Activated naive CD4-positive, alpha-beta T cell (primary cell): ENCODE measurements at places on chromosomes 3 and 15.

GRCh38 chr3:155869691-155870090 lies 759 bp upstream of the GMPS start:
- DNase-seq = no peak

DNA sequence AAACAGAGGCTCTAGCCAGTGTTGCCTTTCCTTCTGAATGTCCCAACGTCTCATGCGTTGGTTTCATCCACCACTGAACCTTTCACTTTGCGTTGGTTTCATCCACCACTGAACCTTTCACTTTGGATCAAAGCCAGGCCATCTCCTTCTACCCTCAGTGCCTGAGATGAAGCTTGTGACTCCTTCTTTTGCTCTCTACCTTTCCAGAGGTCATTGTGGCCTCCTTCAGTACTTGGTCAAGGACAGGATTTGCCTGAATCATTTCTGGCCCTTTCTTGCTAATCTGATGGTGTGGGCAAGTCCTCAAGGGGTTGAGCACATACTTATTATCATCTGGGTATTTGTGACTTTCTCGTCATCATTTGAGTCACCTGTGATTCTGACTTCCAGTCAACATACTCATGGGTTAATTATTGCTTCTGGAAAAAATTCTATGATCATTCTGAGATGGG lies 50.0 kb downstream of the SELENOT start:
- DNase-seq = no peak

GRCh38 chr3:53730576-53730975 lies 115.6 kb downstream of the CHDH start:
- DNase-seq = no peak

DNA sequence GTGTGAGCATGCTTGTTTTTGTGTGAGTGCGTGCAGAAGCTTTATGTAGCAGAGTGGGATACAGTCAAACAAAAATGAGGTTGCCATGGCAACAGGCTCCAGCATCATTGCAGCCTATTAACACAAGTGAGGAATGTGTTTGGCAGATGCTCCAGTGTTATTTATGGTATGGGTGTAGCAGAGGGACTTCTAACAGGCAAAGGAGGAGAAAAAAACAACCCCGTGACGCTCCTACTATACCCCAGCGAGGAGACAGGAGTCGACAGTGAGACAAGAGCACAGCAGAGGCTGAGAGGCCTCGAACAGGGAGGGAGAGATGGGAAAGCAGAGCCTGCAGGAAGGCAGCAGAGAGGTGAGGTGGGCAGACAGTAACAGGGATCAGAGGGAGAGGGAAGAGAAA lies 4.9 kb downstream of the ADCY5 start:
- DNase-seq = no peak

- DNase-seq = no peak
Measured at GRCh38 chr15:93861956-93862741, 369.2 kb upstream of the MCTP2 start.

- no peak for DNase-seq
Measured at GRCh38 chr3:141267629-141268028, 36.0 kb downstream of the PXYLP1 start.

- DNase-seq = no peak
Measured at GRCh38 chr15:63457379-63457778, 47.0 kb upstream of the USP3 start.

GRCh38 chr3:138463724-138464490 lies 29.5 kb downstream of the ESYT3 start:
- DNase-seq = no peak

- no peak for DNase-seq
Measured at GRCh38 chr15:51536965-51537574, 85.5 kb downstream of the DMXL2 start.

DNA sequence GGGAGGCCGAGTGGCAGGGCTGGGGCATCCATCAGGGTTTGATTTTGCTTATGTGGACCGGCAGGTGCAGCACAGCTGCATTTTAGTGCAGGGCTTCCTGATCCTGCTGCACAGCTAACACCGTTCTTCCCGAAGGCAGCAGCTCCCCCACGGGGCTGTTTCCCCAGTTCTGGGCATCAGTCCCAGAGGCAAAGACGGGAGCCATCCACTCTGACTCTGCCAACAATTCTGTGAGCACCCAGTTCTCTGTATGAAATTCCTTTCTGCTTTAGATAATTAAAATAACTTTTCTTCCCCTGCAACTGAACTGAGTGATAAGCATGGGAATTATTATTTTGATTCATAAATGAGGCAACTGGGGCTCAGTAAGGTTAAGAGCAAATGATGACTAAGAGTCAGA lies 262.9 kb upstream of the ATP10A start:
- DNase-seq = no peak

DNA sequence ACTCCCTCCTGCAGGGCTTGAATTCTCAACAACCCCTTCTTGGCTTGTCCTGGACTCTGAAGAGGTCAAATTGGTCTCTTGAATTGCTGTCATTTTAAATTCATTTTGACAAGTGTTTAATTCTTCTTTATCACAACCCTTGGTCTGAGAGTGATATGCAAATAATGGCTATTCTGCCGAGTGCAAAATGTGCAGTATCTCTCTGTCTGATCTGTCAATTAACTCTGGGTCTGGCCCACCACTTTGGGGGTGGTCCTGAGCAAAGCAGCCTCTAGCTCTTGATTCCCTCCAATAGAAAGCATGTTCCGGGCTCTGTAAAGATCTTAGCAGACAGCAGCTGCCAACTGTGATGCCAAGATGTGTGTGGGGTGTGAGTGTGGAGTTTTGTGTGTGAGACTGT lies 2.2 kb upstream of the IGDCC3 start:
- no peak for DNase-seq

DNA sequence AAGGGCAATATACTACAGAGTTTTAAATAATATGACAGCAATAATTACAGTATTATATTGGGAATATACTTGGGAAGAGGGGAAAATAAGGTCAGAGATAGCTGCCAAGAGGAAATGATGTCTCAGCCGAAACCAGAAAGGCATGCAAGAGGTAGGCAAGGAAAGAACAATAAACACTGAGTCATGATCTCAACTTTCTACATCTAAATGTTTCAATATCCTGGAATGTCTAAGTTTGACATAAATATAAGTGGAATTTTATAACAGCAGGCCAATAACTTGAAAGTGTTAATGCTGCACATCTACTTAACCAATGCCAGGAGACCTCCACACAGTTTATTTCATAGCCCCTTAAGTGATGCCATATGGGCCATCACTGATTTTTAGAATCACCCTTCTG lies 99.8 kb upstream of the CPNE4 start:
- DNase-seq = no peak

DNA sequence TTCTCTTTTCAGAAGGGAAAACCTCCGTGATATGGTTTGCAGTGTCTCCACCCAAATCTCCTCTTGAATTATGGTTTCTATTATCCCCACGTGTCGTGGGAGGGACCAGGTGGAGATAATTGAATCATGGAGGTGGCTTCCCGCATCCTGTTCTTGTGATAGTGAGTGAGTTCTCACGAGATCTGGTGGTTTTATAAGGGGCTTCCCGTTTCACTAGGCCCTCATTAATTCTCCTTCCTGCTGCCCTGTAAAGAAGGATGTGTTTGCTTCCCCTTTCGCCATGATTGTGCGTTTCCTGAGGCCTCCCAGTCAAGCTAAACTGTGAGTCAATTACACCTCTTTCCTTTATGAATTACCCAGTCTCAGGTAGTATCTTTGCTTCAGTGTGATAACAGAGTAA lies 692.7 kb upstream of the GRM7 start:
- DNase-seq = no peak

GRCh38 chr3:38005076-38006020 lies 14.8 kb downstream of the VILL start:
- DNase-seq = no peak

- no peak for DNase-seq
Measured at GRCh38 chr3:39096775-39097174, 10.7 kb downstream of the GORASP1 start.

DNA sequence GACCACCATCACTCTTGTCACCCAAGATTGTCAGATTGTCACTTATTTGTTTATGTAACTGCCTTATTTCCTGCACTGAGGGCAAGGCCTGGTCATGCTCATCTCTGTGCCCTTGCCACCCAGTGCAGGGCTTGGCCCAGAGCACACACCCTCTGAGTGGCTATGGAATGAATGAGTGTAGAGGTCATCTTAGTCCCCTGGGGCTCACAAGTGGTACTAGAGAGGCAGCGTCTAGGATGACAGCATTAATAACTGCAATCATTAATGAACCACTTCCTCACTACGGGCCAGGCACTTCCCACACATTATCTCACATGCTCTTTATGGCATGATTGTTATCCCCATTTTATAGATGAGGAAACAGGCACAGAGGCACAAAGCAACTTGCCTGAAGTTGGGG lies 117.0 kb downstream of the SMAD6 start:
- DNase-seq = no peak

GRCh38 chr3:185724761-185725160 lies 100.1 kb downstream of the IGF2BP2 start:
- no peak for DNase-seq

GRCh38 chr15:75926931-75927330 lies 23.3 kb downstream of the FBXO22 start:
- no peak for DNase-seq

DNA sequence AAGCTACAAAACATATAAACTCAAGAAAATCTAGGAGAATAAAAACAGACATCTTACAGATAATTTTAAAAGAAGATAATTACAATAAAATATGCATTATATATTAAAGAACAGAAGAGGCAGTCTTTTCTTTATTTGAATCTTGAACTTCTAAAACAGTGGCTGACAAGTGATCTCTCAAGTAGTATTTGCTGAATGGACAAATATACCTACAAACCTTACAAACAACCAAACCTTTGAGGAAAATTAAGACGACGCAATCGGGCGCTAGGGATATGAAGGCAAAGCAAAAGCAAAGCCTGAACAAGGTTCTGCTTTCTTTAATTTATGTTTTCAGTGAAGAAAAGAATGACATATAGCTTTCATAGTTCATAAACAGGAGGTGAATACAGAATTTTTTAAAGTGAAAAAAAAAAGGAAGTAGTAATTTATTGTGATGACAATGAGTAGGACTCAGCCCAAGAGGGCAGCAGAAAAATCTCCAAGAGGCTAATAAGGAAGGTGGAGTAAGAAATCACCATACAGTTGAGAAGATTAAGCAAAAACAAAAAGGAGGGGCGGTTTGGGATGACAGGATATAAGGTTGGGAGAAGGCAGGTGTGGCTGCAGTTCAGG lies 347.8 kb downstream of the TBC1D5 start:
- DNase-seq = no peak

DNA sequence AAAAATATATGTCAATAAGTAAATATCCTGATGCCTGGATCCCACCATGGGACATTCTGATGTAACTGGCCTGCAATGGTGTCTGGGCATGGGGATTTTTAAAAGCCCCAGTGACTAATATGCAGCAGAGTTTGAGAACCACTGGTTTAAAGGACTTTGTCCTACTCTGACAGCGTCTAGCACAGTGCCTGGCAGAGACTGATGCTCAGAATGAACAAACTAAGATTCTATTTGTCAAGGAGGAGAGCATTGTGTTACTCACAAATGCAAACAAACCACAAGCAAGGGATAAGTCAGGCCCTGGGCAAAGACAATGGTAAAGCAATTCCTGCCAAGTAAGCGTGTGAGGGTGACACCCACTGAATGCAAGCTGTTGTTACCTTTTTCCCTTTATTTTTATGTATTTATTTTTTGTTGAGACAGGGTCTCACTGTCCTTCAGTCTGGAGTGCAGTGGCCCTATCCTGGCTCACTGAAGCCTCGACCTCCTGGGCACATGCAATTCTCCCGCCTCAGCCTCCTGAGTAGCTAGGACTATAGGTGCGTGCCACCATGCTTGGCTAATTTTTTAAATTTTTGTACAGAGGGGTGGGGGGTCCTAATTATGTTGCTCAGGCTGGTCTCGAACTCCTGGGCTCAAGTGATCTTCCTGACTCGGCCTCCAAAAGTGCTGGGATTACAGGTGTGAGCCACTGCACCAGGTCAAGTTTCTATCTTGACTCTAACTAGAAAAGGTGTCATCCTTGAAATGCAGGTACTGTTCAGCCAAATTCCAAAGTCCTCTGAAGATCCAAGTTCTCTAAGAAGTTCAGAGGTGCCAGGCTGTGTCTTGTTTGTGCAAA lies 909 bp upstream of the GPD1L start:
- no peak for DNase-seq

- DNase-seq = no peak
Measured at GRCh38 chr15:77800305-77800704, 167.6 kb upstream of the LINGO1 start.

- DNase-seq = no peak
Measured at GRCh38 chr3:187773233-187774184, 28.2 kb upstream of the BCL6 start.

DNA sequence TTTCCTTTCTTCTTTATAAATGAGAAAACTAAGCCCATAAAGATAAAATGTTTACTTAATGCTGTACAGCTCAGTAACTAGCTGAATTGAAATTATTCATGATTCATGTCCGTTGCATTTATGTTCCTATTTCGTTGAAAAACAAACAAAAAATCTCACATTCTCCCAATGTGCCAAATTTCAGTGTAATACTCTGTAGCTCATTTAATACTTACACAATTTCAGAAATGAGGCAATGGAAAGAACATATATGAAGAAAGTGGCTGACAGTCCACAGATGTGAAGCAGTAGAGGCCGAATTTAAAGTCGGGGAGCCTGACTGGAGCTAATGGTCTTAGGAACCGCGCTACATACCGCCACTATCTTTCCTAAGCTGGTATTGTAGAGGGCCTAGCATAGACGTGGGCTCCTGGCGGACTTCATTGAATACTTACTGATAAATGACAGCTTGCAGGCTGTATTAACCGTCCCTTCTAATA lies 651 bp downstream of the PLSCR2 start:
- no peak for DNase-seq

DNA sequence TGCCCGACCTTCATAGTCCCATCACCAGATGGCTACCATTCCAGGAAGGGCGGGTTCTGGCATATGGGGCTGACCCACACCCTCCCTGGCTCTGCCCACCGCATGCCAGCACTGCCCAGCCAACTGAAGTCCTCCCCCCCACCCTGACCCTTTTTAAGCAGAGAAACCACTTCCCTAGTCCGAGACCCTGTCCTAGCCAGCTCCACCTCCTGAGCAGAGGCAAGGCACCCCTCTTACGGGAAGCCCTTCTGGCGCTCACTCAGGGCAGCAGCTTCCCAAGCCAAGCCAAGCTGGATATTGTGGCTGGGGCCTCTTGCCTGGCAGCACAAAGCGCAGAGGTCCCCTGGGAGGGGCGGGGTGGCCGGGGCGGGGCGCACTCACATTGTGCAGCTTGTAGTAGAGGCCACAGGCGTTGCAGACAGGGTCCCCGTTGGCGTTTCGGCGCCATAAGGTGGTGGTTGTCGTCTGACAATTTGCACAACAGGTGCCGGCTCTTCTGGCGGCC lies 11.5 kb downstream of the GATA2 start:
- no peak for DNase-seq
